NCI-H510A treated with DMSO at 0.1 percent for 48 hours (cell line): ENCODE measurements at places on chromosomes 5 and 9.

DNA sequence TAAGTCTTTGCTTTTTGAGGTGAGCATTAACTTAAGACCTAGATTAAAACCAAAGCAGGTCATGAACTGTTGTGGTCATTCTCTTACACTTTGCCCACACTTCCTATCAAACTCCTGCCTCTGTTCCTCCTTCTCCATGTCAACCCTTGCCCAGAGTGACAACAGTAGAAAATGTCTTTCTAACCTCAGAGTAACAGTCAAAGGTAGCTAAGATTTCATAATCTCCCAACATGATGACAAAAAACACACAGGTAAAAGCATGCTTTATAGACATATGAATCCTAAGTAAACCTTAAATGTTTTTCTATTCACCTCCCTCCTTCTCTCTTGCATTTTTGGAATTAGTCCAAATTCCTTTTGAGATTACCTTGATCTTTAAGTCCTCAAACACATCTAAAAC lies 422.3 kb downstream of the SPATA31D1 start:
- DNase-seq = peak; percentile 3

DNA sequence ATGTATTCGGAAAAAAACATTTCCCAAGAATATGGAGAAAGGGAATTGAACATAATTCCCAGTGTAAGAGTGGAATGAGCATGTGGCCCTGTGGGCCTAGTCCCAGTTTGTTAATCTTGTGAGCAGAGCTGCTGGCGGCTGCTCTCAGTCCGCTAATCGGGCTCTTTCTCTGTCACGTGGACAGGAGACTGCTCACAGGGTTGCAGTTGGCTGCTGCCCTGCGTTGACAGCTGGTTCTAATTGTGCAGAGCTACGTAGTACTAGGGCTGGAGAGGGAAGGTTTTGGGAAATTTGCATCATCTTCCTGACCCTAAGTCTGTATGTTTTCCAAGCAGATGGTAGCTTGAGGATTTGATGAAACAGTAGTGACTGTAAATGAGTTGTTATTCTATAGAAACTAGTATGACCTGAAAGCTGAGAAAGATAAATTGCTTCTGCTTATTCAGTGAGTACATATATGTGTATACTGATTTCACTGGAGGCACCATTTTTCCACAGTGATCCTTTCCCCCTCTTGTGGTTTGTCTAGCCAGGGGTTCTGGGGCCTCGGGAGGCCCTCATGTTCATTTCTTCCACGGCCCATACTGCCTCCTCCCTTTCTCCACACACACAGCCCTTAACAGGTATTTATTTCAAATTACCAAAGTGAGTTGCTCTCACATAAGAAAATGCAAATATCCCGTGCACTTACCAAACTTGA lies 100.6 kb downstream of the ANGPTL2 start:
- DNase-seq = no peak

GRCh38 chr5:40552981-40553380 lies 126.7 kb upstream of the PTGER4 start:
- DNase-seq = no peak

- peak; percentile 82 for DNase-seq
Measured at GRCh38 chr5:143562935-143563334, 159.4 kb upstream of the NR3C1 start.

GRCh38 chr9:82332018-82332773 lies 343.6 kb downstream of the SPATA31D1 start:
- peak; percentile 35 for DNase-seq

DNA sequence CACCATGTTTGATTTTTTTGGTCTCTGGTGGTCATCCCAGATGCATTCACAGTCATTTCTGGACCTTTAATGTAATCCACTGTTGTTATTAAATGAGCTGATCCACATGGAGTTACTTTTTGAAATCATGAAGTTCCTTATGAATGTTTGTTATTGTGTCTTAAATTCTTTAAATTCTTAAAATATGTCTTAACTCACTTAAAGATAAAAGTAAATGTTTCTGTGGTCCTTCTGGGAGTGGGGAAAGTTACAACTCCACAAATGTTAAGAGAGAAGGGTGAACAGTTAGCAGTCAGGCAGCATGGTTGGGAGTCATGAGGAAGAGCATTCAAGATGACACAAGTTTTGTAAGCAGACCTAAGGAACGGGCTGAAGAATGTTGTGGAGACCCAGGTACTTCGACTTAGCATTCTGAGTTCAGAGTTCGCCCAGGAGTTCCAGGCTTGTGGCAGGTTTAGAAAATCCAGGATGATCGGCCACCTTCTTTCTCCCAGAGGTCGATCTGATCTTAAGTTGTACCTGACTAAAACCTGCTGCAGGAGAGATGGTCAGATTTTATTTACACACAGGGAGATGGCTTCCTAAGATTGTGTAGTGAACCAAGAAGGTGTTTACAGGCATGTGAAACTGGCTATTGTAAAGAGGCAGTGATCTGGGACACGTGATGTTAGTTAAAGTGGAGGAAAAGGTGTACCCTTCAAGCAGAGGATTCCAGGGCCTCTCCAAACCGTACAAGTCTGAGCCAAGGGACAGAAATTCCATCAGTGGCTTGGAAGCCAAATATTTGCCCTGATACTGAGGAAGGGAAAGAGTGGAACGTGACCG lies 17.2 kb downstream of the SLC1A1 start:
- no peak for DNase-seq

DNA sequence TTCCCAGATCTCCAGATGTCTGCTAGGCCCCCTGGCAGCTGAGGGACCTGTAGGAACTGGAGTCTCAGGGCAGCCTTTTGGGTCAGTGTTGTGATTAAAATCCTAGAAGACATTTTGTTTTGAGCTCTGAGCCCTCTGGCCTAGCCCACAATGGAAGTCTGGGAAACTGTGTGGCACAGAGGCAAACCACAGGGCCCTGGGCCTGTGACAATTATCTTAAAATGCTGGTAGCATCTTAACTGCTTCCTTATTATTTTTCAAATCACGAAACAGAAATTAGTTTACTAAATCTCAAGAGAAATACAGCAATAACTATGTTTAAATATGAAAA lies 125.5 kb downstream of the STARD4 start:
- DNase-seq = no peak

- no peak for DNase-seq
Measured at GRCh38 chr5:2751592-2752021, at the start of gene IRX2. IRX2 (minus strand) TSS chr5:2751677; CDS start chr5:2751413, 264 bp downstream.

DNA sequence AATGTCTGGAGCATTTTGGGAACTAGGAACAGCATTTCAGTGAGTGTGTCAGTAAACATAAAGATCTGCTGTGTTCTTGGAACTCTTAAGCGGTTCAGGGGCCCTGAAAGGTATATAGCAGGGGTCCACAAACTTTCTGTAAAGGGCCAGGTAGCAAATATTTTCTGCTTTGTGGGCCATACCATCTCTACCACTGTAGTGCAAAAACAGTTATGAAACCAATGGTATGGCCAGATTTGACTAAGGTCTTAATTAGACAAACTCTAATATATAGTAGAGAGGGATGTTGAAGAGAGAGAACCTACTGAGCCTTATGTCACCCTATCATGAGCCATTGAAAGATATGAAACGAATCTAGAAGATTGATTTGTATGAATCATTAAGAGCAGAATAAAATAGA lies 5.3 kb downstream of the TNPO1 start:
- DNase-seq = no peak

- no peak for DNase-seq
Measured at GRCh38 chr9:131589993-131590392, 44.7 kb downstream of the PRRT1B start.

- DNase-seq = no peak
Measured at GRCh38 chr5:159104759-159105144, 5.0 kb upstream of the EBF1 start.

- no peak for DNase-seq
Measured at GRCh38 chr9:34035656-34036055, 13.0 kb downstream of the UBAP2 start.

GRCh38 chr5:148011398-148012137 lies 52.2 kb upstream of the SPINK5 start:
- no peak for DNase-seq

GRCh38 chr9:22160221-22160620 lies 151.1 kb upstream of the CDKN2B start:
- no peak for DNase-seq

DNA sequence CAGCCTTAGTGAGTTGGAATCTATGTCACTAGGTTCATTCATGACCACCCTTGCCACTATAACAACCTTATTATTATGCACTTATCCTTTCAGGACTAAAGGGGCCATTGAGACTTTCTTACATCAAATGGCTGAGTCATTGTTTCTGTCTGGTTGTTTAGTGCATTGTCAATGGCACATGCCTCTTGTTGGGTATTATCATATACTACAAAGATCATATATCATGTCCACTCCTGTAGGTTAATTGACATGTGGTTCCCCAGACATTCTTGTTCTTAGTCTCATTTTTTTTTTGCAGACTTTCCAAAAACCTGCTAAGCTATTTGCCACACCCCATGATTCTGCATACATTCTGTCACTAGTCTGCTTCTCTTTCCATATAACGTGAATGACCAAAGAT lies 66.7 kb upstream of the PRDM9 start:
- no peak for DNase-seq

DNA sequence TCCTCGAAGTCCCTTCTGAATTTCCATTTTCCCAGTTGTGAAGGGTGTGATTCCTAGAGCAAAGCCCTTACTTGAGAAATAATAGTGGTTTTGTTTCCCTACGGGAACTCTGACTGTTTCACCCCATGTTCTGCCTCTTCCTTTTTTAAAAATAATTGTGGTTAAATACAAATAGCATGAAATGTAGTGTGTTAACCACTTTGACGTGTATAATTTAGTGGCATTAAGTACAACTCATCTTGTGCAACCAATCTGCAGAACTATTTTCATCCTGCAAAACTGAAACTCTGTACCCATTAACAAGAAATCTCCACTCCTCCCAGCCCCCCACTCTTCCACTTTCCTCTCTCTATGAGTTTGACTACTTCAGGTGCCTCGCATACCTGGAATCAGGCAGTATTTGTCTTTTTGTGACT lies 35.6 kb upstream of the HAND1 start:
- no peak for DNase-seq

- DNase-seq = no peak
Measured at GRCh38 chr5:175281714-175282113, 162.3 kb downstream of the DRD1 start.

GRCh38 chr9:12351293-12352044 lies 341.7 kb upstream of the TYRP1 start:
- DNase-seq = peak; percentile 30

GRCh38 chr9:16069671-16070454 lies 517.0 kb downstream of the CCDC171 start:
- no peak for DNase-seq

DNA sequence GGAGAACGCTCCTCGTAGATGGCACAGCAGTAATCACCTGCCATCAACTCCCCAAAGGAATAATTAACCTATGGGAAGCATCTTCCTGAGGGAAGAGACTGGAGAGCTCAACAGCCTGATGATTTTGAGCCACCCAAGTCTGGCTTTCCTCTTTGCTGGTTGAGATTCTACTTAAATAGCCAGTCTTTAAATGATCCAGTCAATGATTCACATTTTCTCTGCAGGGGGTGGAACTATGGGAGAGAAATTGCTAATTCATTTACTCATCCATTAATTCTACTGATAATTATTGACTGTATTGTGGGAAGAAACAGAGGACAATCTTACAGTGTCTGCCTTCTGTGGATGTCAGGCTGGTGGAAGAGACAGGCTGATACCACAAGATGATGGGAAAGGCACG lies 355.0 kb upstream of the PANK3 start:
- no peak for DNase-seq

DNA sequence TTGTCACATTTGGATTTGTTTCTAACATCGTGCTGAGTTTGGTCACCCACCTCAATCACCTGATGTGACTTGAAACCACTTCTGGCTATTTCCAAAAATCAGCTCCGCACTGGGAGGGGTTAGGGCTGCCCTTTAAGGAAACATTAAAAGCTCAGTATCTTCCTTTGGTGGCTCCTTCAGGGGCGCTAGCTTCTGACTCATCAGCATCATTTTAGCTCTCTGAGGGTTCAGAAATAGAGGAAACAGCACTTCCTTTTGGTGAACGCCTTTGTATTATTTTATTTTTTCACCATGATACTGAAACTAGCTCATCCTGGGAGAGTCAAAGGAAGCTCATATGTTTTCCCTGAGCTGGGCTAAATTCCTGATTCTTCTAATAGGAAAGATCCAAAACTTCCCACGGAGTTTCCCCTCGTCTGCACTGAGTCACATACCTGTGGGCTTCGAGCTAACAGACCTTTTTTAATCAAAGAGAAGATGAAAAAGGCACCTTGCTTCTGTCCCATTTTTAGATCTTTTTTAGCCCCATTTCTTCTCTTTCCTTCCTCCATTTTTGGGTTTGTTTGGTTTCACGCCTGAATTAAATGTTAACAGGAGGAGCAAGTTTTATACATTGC lies 48.2 kb downstream of the ROPN1L start:
- DNase-seq = no peak

DNA sequence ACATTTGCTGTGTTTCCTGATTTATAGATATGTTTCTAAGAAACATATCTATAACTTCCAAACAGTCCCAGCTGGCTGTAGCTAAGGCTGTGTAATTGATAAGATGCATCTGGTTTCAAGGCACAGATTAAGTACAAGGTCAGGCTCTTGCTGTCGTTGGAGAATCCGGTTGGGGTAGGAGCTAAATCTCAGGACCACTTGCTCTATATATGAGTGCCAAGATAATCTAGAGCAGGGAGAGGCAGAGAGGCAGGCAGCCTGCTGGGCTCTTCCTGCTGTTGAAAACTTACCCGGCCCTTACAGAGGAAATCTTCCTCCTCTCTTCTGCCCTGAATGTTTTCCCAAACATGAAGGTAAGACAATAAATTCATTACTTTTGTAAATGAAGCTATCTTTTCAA lies at the start of gene C7:
Gene C7, plus strand, starts transcription at position 234 of the 400 bp plus-strand sequence. Its CDS starts 114 bp downstream, at position 348.
- DNase-seq = no peak

GRCh38 chr5:177316005-177316404 lies 4.3 kb upstream of the MXD3 start:
- no peak for DNase-seq

DNA sequence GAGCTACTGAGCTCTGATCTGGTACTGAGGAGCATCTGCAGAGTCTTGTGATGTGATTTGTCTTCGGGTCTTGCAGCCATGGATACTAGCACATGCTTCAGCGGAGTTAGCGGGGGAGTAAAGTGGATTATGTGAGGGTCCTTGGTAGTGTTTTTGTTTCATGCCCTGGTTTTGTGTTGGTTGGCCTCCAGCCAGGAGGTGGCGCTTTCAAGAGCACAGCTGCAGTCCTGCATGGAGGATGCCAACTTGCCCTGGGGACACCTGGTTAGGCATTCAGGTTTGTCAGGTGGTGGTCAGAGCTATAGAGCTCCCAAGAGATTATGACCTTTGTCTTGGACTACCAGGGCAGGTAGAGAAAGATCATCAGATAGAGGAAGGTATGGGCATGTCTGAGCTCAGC lies 185.8 kb upstream of the CDH6 start:
- DNase-seq = no peak

DNA sequence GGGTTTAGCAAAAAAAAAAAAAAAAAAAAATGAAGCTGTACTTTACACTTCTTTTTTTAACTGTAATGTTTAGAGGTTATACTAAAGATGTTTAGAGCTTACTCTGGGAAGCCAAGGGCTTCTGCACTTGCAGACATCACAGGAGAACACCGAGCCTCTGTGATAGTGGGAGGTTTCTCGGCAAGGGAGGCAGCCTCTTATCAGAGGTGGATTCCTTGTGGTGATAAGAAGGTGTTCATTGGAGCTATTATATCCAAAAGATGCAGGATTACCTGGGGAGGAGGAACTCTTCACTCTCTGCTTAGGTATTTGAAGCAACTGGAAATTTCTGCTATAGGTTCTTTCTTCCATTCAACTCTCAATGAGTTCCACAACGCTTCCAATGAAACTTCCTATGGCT lies 171.2 kb upstream of the SLC12A2 start:
- no peak for DNase-seq

- DNase-seq = no peak
Measured at GRCh38 chr9:29806937-29807618, 2233.8 kb upstream of the C9orf72 start.

- DNase-seq = no peak
Measured at GRCh38 chr9:124214116-124214515, 43.6 kb upstream of the NEK6 start.
